Natural killer cell (primary cell): ENCODE measurements at places on chromosomes 7 and 10. TPM values are rescaled to one million over a fixed set of nuclear protein-coding genes. Genes with fewer than 3 reads are reported as not detected.

CDHR1 gene
- 4.0 TPM for total RNA-seq

CHAT gene
- total RNA-seq: not detected

CD36 gene
- total RNA-seq: 7.0 TPM

HSPA14 gene
- 24.5 TPM for total RNA-seq

TRIL gene
- total RNA-seq: not detected

SH3PXD2A gene
- total RNA-seq: 7.0 TPM

PON2 gene
- total RNA-seq: 35.6 TPM

FAM25A gene
- total RNA-seq: not detected

TMEM270 gene
- not detected for total RNA-seq

CALCR gene
- total RNA-seq: not detected

CPA2 gene
- not detected for total RNA-seq

SSC4D gene
- total RNA-seq: not detected

OR9A2 gene
- total RNA-seq: not detected

DHX32 gene
- 11.9 TPM for total RNA-seq

TEX47 gene
- not detected for total RNA-seq
